NCI-H187 (cell line): ENCODE measurements at places on chromosomes 12 and 14.

- no peak for DNase-seq
Observed at GRCh38 chr14:50649691-50650090, 18.4 kb downstream of the SAV1 start.

DNA sequence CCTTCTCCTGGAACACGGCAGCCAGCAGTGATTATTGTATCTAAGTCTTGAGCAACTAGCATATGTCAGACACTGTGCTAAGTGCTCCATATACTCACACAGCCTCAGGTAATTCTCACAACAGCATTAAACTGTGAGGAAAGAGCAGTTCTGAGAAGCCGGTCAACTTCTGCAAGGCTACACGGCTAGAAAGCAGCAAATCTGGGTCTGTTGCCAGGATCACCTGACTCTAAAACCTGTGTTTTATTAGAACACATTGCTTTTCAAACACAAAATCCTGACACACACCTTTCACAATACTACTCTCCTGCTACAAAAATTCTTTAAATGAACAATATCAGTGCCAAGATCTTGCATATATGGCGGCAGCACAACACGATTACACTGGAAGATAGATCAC is 49.8 kb upstream of the CRACR2A start:
- no peak for DNase-seq

- no peak for DNase-seq
Observed at GRCh38 chr14:88043529-88044443, 38.9 kb downstream of the GPR65 start.

DNA sequence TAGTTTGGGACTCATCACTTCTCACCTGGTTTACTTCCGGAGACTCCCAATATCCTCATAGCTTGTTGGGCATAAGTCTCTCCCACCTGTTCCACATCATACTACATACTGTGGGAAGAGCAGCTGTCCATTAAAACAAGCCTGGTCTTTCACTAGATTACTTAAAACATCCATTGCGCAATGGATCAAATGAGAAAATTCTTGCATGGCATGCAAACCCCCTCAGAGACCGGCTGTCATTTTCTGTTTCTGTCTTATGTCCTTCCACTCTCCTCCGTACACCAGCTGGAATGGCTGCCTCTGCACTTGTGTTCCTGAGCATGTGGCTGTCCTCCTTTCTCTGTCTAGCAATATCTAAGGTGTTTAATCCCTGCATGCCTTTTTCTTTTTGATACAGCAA is 265.6 kb downstream of the TMEM117 start:
- DNase-seq, result no peak

- no peak for DNase-seq
Observed at GRCh38 chr12:54053003-54053750, 458 bp upstream of the HOXC4 start.
